HepG2 (cell line): ENCODE measurements at places on chromosomes 3 and 15. TPM values are rescaled to one million over a fixed set of nuclear protein-coding genes. Genes with fewer than 3 reads are reported as not detected.

GRCh38 chr15:69647142-69647513 lies 194.5 kb downstream of the RPLP1 start:
- no peaks in the 10 kb centered on the region for H3K36me3 ChIP-seq
- H3K27me3 ChIP-seq: peaks cover 57% of the 10 kb centered on the region
- H3K27ac ChIP-seq: no peak overlapping the region
- H3K4me3 ChIP-seq: no peak overlapping the region

DNA sequence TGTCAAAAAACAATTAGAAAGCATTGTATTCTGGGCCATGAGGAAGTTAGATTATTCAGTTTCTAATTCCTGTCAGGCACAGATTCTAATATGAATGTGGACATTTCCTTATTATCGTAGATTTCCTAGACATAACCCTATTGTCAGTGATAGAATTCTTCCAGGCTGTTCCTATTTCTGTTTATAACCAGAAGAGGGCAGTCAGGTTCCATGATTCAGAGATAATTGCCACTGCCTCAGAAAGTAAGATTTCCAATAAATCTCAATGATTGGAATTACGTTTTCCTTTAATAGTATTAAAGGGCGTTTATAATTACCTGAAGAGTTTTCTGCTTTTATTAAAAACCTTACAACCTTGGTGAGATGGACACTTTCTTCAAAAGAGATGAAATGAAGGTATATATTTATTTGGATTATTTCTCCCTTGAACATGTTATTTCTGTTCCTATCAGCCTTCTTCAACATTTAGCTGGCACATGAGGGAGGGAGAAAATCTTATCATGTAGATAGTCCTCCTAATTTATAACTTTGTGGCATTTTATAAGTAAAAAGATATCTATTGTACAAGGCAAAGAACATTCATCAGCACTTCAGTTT lies 439.2 kb downstream of the MCTP2 start:
- H3K27me3 ChIP-seq: peaks cover 4% of the 10 kb centered on the region; the same call in 1 of the 3 replicates
- no peaks in the 10 kb centered on the region for H3K36me3 ChIP-seq
- H3K4me3 ChIP-seq: no peak overlapping the region
- no peak overlapping the region for H3K27ac ChIP-seq
- DNase-seq: peak; percentile 39

GRCh38 chr15:40449275-40449674 lies 8.5 kb downstream of the BAHD1 start:
- H3K4me1 ChIP-seq: peaks cover 62% of the 10 kb centered on the region
- no peaks in the 10 kb centered on the region for H3K27me3 ChIP-seq
- no peaks in the 10 kb centered on the region for H3K36me3 ChIP-seq
- no peak overlapping the region for H3K27ac ChIP-seq
- no peak for DNase-seq

DNA sequence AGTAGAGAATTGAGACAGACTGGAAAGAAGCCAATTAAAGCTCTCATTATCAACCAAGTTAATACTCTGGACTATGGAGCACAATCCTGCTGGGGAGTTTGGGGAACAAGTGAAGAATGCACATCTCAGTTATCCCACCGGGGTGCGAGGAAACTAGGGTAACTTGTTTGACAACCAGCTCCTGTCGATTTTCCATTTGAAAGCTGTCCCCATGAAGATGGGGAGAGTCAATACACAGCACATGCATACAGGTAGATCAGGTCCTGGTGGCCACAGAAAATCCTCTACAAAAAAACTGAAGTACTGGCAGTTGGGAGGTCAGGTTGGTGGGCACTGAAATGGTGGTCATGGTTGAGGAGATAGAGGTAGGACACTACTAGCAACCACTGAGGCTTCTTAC lies 25.7 kb upstream of the GRAMD1C start:
- no peaks in the 10 kb centered on the region for H3K27me3 ChIP-seq
- H3K27ac ChIP-seq: no peak overlapping the region
- peaks cover 11% of the 10 kb centered on the region; the same call in 1 of the 3 replicates for H3K36me3 ChIP-seq
- DNase-seq: no peak

- H3K36me3 ChIP-seq: no peaks in the 10 kb centered on the region
- H3K27ac ChIP-seq: no peak overlapping the region
Observed at GRCh38 chr3:55373423-55373822, 113.7 kb downstream of the WNT5A start.

- H3K36me3 ChIP-seq: no peaks in the 10 kb centered on the region
- no peak overlapping the region for H3K27ac ChIP-seq
- H3K4me3 ChIP-seq: no peak overlapping the region
- DNase-seq: no peak
Observed at GRCh38 chr15:34739346-34739745, 15.5 kb downstream of the GJD2 start.

DNA sequence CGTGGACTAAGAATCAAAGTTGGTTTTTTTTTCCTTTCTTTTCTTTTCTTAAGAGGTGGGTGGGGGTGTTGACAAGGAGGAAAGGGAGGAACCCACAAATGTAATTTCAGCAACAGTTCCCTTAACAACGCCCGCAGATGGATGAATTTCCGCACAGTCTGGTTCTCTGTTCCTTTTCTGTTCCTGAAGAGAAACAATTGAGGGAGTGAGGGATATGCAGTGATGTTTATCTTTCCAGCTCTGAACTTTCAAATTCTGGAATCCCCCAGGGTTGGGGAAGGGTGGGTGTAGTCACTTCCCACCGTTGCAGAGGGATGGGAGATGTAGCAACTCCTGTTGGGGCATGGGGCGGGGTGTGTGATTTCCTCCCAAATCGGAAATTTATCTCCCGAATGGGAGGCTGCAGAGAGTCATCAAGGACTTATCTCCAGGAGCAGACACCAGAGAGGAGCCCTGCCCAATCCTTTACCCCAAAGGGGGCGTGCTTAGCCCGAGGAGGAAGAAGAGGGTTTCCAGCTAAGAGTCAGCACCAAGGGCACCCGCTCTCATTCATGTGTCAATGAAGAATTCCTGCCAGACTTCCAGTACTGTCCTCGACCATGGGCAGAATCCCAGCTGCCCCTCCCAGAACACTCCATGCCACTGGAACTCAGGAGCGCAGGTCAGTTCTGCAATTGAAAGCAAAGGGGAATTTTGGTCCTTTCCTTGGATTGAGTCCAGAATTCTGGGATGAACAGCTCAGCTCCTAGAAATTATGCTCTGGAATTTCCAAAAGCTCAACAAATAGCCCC lies 35.0 kb upstream of the CFAP161 start:
- peaks cover 22% of the 10 kb centered on the region; the same call in 2 of the 3 replicates for H3K27me3 ChIP-seq
- no peak for DNase-seq
- H3K36me3 ChIP-seq: no peaks in the 10 kb centered on the region
- no peak overlapping the region for H3K27ac ChIP-seq
- no peaks in the 10 kb centered on the region for H3K4me1 ChIP-seq

Gene GPR27
- total RNA-seq: not detected in 2 replicates

Gene PIGZ
- 2.2 and 4.7 TPM in 2 replicates for total RNA-seq

Gene SLC24A5
- total RNA-seq: not detected in 2 replicates

Gene HDC
- total RNA-seq: not detected in 2 replicates
